Liver (tissue), 10 donors: ENCODE measurements at places on chromosomes 13 and 19.

- DNase-seq: no peak
These were observed 68.4 kb upstream of the UBL3 start for GRCh38 chr13:29918845-29919244.

- DNase-seq: no peak
These were observed 53.6 kb downstream of the XPO4 start for GRCh38 chr13:20848944-20849343.

DNA sequence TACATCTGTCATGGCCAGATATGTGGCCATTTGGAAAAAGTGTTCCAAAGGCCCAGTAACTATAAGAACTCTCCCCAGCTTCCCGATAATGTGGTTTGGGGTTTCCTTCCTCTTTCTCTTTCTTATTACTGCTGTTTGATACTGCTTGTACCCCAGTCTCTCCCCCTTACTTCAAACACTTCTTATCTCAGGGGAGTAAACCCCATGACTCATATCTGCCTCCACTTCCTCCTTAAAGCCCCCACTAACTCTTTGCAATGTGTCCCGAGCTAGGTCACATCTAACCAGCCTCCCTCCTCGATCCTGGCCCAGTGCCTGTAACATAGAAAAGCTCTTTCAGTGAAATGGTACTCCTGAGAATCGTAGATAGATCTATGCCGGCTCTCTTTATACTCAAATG lies 82.4 kb upstream of the STARD13 start:
- no peak for DNase-seq

DNA sequence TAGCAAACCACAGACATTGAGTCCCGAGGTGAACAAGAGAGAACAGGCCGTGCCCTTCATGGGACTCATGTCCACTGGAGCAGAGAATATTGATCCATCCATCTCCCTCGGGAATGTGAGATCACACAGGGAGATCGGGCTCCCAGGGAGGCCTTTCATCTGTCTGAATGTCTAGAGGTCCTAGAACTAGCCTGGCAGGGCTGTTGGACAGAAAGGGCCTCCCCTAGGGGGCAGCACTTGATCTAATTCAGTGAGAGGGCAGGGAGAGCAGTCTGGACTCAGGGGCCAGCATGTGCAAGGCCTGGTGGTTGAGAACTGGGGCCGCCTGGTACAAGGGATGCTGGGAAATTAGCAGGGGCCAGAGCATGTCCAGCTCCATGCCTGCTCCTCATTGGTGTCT lies 4.3 kb downstream of the RUVBL2 start:
- peak; percentile 70 for DNase-seq

GRCh38 chr19:51339687-51340656 lies 2.0 kb downstream of the VSIG10L start:
- DNase-seq: peak; percentile 100

DNA sequence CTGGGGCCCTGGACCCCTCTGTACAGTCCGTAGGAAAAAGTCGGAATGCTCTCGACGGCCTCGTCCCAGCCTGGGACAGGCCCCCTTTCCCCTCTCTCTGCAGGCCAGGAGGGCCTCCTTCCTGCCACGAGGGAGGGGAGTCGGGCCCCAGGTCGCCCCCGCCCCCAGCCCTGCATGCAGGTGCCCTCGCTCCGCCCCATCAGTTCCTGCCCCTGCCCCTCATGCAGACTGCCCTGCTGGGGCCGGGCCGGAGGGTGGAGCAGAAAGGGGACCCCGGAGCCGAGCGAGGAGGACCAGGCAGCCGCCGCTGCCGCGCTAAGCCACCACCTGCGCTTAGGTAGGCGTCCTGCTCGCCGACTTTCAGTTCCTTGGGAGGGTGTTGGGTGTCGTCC lies 7.3 kb downstream of the LYL1 start:
- DNase-seq: no peak

DNA sequence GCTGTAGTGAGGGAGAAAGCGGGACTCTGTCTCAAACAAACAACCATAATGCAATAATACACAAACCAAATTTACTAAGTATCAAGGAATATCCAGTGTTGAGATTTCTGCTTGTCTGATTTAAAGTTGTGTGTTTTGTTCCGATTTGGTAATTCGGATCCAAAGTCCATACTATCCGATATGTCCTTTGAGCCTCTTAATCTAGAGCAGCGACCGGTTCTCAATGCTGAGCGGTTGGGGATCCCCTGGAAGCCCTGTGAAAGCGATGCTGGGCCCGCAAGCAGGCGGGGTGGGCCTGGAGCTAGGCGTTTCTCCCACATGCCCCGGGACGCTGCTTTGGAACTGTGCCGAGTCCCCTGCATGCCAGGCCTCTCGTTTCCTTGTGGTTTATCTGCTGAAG lies 20.2 kb downstream of the C19orf44 start:
- no peak for DNase-seq

DNA sequence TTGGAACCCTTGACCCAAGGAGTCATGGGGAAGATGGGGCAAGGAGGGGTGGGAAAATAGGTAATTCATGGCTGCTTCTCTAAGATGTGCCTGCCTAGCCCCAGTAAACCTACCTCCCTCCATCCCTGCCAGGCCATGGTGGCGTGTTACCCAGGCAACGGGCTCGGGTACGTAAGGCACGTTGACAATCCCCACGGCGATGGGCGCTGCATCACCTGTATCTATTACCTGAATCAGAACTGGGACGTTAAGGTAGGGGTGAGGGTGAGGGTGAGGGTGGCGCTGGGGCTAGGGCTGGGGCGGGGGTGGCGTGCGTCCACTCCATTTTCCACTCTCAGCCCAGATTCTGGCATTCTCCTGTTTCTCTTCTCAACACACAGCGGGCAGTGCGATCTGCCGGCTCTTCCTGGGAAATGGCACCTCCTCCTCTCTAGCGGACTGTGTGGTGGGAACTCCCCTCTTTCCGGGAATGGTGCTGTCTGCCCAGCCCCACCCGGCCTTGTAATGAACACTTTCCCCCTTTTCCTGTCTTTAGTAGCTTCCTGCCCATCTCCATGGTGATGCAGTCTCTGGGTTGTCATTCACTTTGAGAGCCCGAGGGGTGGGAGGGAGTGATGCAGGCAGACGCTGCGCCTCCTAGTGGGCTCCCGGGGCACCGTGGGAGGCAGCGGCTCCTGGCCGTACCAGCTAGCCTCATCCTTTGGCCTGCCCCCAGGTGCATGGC lies 7.6 kb downstream of the EGLN2 start:
- peak; percentile 79 for DNase-seq

GRCh38 chr13:45353895-45354294 lies 12.9 kb upstream of the TPT1 start:
- DNase-seq: no peak

DNA sequence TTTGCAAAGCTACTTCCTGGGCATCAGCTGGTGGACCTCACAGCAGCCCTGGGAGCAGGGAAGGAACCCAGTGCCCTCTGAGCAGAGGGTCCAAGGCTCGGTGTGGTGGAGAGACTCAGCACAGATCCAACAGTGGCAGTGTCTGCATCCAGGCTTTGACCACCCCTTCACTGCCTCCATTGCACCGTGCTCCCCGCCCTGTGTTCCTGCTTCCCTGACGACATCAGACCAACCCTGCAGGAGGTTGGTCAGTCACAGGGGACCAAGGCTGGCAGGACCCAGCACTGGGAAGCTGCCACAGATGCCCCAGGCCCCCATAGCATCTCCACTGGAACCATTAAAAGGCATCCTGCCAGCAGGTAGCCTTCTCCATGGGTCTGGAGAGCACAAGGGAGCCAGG lies 7.8 kb upstream of the VSTM2B start:
- no peak for DNase-seq

GRCh38 chr19:6916952-6917351 lies 29.6 kb downstream of the ADGRE1 start:
- DNase-seq: no peak

DNA sequence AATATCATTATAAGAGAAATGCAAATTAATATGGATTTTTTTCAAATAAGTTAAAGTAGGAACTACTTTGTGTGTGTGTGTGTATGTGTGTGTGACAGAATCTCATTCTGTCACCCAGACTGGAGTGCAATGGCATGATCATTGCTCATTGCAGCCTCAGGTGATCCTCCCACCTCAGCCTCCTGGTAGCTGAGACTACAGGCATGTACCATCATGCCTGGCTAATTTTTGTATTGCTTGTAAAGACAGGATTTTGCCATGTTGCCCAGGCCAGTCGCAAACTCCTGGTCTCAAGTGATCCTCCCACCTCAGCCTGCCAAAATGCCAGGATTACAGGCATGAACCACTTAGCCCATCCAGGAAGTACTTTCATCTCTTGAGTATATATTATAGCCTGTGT lies 3.2 kb upstream of the ERVV-2 start:
- DNase-seq: no peak

DNA sequence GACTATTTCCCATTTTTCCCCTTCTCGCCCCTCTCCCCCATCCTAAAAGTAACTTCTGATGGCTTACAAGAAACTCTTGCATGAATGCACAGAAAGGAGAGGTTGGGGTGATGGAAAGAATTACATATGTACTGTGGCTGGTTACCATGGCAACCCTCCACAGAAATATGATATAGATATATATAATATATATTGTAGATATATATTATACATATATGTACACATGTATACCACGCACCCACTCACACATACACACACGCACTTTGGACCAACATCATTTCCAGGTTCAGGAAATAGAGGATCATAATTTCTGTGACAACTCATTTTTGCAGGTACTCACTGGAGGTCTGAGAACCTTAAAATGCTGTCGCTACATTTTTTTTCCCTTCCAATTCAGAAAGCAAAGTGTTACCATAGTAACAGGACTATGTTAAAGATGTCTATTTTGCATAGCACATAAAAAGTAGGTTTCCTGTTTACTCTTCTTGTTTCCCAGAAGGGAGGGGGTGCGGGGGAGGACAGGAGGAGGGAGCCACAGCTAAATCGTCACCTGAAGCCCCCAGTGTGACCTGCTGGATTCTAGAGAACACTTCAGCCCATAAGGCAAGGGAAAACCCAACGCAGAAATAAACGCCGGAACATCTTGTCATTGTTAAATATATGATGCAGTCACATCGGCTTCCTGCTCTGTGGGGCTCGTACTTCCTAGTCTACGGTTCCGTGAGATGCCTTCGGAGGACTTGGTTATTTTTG lies 44.7 kb downstream of the EFNB2 start:
- no peak for DNase-seq

DNA sequence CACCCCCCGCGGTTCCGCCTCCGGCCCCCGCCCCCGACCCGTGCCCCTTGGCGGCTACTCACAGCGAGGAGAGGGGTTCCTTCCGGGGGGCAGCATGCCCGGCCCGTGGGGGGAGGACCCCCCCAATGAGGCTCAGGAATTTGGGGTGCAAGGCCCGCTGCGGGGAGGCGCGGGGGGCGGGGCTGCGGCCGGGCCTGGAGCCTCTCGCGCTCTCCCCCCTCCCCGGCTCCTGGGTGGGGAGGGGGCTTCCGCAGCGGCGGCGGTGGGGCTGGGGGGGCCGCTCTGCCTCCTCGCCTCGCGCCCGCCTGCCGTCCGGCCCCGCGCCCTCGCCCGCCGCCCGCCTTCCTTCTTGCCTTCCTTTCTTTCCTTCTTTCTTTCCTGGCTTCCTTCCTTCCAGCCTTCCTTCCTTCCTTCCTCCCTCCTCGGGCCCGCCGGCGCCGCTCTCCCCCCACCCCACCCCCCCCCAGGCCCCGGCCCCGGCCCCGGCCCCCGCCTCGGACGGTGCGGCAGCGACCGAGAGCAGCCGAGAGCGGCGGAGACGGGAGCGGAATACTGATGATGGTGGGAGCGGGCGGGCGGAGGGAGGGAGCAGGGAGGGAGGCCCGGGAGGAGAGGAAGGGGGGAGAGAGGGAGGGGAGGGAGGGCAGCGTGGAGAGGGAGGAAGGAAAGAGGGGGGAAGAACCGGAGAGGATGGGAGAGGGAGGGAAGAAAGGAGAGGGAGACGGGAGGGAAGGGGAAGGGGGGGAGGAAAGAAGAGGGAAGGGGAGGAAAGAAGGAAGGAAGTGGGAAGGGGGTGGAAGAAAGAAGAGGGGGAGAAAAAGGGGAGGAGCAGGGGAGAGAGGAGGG lies at the start of gene LRRC4B:
LRRC4B (minus strand) TSS at position 554 of the 846 bp plus-strand sequence. CDS start 19,597 bp downstream, outside the sequence.
- DNase-seq: no peak

- DNase-seq: no peak
These were observed 30.7 kb upstream of the NFIC start for GRCh38 chr19:3335431-3336350.
